HuH-7 (cell line): ENCODE measurements at places on chromosomes 16 and 17.

DNA sequence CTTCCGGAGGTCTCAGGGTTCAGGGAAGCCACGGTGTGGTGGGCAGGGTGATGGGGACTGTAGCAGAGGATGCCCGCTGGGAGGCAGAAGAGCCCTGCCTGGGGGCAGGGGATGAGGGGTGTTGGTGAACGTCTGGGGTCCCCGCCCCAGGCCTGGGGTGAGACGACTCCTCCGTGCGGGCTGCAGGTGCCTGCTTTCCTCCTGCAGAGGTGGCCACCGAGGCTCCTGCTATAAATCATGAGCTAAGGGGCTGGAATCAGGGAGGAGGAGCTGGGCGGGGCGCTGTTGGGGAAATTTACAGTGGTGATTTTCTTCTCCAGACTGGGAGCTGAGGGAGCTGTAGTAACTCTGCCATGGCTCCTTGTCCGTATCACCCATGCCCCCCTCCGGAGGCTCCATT, 167.0 kb downstream of the MRM1 start:
- no peak for DNase-seq

- DNase-seq: no peak
These were observed 5.3 kb upstream of the EIF4A3 start for GRCh38 chr17:80152081-80152702.

DNA sequence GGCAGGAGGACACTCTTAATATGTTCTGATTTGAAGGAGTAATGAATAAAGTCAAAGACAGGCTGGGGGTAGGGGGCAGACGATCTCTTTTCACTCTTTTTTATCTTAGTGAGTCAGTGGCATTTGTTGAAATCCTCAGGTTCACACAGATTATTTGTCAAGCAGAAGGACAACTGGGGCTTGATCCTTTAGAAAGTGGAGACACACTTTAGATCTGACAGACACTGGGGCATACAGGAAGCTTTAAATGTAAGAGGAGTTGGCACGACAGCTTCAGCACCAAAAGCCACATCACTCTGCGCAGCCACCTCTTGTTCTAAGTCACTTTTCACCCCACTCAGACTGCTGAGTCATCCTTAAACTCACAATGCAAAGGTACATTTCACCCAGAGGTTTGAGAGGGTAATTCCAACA, 121.5 kb downstream of the STXBP4 start:
- no peak for DNase-seq

DNA sequence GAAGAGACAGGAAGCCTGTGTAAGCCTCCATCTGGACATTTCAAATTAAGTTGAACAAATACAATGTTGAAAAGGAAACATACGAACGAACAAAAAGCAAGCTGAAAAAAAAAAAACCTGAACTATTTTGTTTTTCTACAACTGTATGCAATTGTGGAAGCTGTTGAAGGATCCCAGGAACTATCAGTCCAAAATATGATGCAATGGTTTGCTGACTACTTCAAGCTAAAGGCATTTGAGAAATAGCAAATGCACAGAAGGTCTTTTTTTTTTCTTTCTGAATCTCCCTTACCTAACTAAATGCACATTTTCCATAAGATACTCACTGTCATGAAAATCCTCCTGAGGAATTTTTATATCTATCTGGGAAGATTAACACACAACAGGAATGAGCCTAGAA, 40.2 kb downstream of the MAF start:
- no peak for DNase-seq

- no peak for DNase-seq
These were observed 4.1 kb downstream of the KRT31 start for GRCh38 chr17:41393294-41393693.

- peak; percentile 92 for DNase-seq
These were observed 956 bp upstream of the CHD3 start for GRCh38 chr17:7887482-7888183.

- DNase-seq: peak; percentile 42
These were observed 793 bp upstream of the IRX3 start for GRCh38 chr16:54287131-54288029.

DNA sequence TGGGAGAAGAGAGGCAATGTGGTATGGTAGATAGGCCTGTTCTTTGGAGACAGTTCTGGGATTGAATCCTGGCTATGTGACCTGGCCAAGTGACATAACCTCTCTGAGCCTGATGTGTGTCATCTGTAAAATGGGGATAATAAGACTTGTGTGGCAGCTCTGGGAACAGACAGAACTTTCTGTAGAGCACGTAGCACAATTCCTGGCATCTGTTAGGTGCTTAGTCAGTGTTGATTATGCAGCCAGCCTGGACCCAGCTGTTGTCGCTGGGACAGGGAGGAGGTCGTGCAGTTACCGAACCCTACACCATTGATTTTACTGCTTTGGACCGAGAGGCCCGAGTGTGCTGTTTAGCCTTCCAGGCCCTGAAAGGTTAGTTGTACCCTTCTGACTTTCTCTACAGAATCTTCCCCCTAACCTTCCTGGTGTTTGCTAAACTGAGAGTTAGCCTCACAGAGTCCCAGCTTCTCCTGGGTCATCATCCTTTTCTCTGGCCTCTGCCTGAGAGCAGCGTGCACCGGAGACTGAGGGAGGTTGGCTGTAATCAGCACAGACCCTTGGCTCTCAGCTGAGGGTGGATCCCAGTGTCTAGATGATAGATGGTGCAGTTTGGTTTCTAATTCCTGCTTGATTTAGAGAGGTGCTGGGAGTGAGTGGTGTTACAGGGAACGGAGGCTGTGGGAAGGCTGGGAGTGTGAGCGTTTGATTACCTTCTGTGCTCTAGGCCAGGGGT, 31.9 kb downstream of the MSI2 start:
- DNase-seq: no peak

- no peak for DNase-seq
These were observed 52.7 kb downstream of the MYH10 start for GRCh38 chr17:8577868-8578267.

GRCh38 chr17:5241861-5242671, 7.4 kb upstream of the SCIMP start:
- DNase-seq: no peak

DNA sequence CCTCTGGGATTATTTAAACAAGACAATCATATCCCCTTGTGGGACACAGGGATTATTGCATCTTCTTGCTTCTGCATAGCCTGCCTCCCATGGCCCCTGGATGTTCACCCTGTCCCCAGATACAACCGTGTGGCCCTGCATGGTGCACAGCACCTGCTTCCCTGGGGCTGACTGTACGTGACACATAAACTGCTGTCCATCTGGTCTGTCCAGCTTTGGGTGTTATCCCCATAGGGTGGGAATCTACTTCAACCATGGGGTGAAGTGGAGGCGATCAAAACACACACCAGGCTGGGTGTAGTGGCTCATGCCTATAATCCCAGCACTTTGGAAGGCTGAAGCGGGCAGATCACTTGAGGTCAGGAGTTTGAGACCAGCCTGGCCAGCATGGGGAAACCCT, 138.8 kb downstream of the XYLT1 start:
- DNase-seq: no peak

DNA sequence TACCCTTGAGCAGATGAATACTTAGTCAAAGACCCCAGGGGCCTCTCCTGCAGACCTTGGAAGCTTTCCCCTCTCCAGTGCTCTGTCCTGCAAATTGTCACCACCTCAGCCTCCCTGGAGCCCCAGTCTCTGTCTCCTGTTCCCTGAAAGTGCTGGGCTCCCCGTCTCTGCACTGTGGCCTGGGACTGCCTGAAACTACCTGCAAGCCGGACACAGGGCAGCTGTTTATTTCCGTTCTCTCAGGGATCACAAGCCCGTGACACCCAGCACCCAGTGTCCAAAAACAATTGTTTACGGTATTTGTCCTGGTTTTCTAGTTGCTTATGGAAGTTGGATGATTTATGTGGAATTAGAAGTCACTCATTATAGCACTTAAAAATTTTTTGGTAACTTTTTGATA, 81.6 kb upstream of the CHMP6 start:
- DNase-seq: no peak

- no peak for DNase-seq
These were observed 6.7 kb upstream of the RPL13 start for GRCh38 chr16:89553733-89554132.
